ENCODE measurements at places on chromosomes 6 and 20.

DNA sequence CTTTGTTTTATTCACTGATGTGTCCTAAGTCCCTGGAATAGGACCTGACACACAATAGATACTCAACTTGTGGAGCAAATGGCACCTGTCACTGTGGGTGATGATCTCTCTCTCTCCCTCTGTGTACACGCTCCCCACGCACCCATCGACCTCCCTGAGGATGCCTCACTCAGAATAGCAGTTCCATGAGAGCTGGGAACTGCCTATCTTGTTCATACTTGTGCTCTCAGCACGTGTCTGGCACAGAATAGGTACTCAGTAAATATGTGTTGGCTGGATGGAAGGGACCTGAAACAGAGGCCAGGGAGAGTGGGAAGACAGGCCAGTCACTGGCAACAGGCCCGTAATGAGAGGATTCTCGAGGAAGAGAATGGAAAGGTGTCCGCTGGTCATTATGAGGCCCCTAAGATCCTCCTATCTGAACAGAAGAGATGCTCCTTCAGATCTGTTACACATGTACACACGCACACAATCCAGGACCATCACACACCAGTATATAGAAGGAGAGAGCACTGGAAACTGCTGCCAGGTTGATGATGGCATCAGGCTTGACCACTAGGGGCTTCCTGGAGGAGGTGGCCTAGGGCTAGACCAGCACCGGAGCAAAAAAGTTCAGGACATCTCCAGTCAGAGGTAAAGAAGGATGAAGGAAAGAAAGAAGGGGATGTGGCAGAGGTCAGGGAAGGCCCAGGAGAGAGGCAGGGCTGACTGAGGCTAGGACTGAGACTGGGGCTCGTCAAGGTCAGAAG lies 30.9 kb downstream of the VEGFA start:
- no peak for DNase-seq

GRCh38 chr20:43925215-43925614 lies 10.6 kb downstream of the TOX2 start:
- no peak for DNase-seq

DNA sequence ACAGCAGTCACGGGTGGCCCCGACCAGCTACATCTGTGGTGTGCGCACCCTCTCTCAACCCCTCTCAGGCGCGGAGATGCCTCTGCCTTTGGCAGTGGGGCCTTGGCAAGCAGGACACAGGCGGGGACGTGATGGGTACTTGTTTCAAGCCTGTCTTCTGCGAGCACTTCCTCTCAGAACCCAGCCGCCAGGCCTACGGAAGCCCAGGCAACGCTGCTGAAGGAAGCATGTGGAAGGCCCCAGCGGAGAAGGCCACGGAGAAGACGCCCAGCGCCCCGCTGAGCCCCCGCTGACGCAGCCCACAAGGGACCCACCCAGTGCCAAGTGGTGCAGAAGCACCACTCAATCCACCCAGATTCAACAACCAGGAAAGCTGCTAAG lies 13.0 kb downstream of the SERPINB6 start:
- no peak for DNase-seq

GRCh38 chr6:79461205-79461604 lies 76.0 kb downstream of the LCA5 start:
- no peak for DNase-seq

DNA sequence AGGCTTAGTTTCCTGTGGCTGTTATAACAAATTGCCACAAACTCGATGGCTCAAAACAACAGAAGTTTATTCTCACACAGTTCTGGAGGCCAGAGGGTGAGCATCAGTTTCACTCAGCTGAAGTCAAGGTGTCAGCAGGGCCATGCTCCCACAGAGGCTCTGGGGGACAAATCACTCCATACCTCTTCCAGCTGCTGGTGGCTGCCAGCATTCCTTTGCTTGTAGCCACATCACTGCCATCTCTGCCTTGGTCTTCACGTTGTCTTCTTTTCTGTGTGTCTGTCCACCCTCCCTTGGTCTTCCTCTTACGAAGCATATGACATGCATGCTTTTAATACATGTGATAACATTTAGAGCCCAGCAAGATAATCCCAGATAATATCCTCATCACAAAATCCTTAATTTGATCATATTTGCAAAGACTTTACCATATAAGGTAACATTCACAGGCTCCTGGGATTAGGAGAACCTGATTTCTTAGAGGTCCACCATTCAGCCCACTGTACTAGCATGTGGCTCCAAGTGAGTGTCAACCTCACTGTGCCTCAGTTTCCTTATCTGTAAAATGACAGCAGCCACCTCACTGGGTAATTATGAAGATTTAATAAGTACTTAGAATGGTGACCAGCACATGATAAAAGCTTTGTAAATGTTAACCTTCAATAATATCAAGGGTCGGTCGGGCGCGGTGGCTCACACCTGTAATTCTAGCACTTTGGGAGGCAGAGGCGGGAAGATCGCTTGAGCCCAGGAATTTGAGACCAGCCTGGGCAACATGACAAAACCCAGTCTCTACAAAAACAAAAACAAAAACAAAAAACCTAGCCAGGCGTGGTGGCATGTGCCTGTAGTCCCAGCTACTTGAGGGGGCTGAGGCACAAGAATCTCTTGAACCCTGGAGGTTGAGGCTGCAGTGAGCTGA lies 14.7 kb upstream of the PTGIS start:
- no peak for DNase-seq

Measured in glutamatergic neuron (in vitro differentiated cells).